ENCODE measurements at places on chromosomes 2 and 18.
A peak's percentile ranks its signal among the peaks of the same experiment; 100 is the strongest.

- DNase-seq = no peak
These were observed 71.7 kb upstream of the RBMS1 start for GRCh38 chr2:160565099-160565845.

GRCh38 chr2:74554820-74555531 is 456 bp downstream of the DOK1 start:
- no peak for DNase-seq

GRCh38 chr2:201984800-201985525 is 48.7 kb upstream of the FZD7 start:
- DNase-seq = no peak

DNA sequence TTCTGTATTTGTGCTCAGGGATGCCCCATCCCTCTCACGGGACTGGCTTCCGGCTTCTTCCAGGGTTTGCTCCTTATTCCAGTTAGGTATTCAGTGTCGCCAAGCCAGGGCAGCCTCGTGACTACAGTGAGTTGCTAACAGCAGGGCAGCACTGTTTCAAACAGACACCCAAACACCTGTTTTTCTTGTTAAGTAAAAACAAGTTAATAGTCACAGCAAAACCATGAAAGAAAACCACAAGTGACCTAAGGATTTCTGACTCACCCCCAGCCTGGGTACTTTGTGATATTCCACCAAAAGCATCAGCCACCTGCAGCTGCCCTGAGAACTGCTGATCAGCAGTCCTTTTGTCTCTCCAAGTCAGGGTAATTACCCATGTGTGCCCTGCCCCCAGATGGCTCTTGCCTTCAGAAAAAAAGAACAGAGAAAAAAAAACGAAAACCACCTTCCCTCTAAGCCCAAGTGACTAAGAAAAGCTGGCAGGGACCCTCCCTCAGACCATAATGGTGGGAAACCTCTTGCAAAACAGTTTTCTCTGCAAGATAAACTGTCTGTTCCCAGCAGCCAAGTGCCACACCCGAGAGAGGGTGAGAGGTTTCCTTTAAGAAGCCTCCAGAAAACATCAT is 178.2 kb downstream of the ANAPC1 start:
- no peak for DNase-seq

GRCh38 chr2:44779793-44780192 is 161.7 kb upstream of the SIX3 start:
- no peak for DNase-seq

- no peak for DNase-seq
These were observed 14.3 kb downstream of the PAX3 start for GRCh38 chr2:222284466-222284865.

- DNase-seq = no peak
These were observed 71.1 kb downstream of the ANKRD44 start for GRCh38 chr2:197239434-197239833.

- DNase-seq = no peak
These were observed 509 bp upstream of the CYS1 start for GRCh38 chr2:10080536-10081304.

DNA sequence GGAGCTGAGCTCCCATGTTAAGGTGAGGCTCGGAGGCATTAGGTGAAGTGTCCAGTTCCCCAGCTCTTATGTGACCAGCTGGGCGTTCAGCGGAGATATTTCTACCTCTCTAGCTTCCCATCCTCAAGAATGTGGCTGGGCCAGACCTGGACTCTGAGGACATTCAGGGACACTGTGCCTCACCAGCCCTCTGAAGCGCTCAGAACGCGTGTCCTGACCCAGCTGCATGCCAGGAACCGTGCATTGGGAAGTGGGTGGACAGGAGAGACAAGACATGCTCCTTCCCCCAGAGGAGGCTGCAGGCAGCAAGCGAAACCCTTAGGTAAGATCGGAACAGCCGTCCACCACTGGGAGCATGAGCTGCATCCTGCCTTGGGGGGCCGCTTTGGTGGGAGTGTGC is 38.0 kb upstream of the GPAT2 start:
- DNase-seq = no peak

DNA sequence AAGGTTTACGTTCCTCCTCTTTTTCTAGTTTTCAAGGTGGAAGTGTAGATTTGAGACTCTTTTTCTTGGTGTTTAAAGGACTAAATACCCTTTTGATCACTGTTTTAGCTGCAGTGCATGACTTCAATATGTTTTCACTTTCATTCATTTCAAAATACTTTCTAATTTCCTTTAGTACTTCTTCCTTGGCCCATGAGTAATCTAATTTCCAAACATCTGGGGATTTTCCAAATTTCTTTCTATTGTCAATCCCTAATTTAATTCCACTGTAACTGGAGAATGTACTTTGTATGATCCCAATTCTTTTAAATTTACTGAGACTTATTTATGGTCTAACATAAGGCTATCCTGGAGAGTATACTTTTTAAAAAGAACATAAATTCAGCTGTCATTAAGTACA is 3.8 kb upstream of the RHBDD1 start:
- DNase-seq = no peak

- no peak for DNase-seq
These were observed 269.3 kb upstream of the NCKAP5 start for GRCh38 chr2:133837441-133838094.

DNA sequence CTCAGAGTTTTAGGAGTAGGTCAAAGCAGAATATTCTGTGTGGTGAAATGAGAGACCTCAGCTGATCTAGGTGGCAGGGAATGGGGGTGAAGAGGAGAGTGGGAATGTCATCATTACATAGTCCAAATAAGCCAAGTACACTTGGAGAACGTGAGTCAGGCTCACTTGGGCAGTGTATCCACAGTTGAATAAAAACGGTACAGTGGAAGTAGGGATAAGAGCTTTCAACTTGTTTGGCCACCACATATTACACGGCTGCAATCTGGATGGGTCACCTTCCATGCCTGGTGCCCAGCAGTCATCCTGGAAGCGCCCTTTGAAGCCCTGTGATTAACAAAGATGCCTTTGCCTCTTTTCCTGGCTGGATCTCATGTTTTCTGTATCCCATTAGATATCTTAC is 28.6 kb downstream of the MIB1 start:
- no peak for DNase-seq

- no peak for DNase-seq
These were observed 94.7 kb downstream of the ANKRD44 start for GRCh38 chr2:197215748-197216360.

DNA sequence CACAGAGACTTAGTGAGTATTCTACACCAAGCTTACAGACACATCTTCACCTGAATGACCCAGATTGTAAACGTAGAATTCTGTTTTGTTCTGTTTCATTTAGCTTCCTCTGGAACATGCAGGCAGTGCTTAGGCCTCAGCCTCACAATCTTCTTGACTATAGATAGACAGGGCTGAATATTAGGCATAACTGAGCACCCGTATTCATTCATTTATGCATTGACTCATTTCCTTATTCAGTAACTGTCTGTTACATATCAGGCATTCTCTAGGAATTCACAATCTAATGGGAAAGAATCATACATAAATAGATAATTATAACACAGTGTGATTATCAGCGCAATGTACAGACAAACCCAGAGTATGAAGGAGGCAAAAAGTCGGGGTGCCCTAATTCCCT is 124.9 kb upstream of the ETAA1 start:
- no peak for DNase-seq

DNA sequence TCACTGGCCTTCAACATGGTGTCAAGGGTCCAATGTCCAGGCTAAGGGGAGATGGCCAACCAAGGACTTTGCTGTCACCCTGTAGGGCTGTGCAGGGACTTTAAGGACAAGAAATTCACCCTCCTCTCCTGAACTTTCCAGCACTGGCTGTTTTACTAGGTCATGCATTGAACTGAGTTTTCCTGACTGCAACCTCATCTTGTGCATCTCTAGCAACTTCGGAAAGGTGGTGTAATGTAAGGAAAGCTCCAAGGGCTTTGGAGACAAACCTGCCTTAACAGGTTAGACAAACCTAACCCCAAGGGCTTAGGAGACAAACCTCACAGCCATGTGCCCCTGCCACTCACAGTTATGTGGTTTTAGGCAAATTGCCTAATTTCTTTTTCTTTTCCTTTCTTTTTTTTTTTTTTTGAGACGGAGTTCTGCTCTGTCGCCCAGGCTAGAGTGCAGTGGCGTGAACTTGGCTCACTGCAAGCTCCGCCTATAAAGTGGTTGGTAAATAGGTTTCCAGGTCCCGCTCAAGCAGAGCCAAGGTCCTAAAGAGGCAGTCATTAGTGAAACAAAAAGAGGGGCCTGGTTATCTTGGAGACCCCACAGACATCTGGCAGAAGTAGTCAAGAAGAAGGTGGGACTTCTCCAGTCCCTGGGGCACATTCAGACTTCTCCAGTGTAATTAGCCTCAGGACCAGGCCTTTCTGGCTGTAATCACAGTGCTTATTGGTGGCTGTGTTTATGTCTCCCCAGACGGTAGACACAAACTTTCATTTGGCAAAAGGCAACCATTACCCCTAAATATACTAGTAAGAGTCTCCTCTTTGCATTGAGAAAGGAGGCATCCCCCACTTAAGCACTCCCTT is 37.6 kb upstream of the PMAIP1 start:
- no peak for DNase-seq

GRCh38 chr2:71832844-71833243 is 314.8 kb downstream of the CYP26B1 start:
- DNase-seq = no peak

DNA sequence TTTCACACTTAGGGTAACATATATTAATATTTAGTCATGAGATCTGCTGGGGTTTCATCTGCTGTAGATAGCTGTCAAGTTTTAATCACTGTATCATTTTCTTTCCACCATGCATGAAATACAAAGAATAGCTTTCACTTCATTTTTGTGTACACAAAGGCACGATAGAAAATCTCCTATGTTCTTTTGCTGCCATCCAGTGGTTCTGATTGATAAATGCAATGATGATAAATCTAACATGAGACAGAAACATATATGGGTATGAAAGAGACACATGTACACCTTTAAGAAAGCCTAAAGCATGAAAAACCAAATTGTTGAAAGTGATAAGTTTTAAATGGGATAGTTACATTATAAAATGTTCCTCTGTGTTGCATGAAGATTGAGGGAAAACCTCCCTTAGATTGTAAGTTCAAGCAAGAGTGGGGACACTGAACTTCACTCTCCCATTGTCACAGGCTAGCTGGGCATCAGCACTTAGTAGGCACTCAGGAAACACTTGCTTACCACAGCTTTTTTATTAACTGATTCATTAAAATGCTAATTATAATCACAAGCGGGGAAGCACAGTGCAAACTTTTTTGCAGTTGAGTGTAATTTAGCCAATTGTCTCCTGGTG is 31.2 kb downstream of the C1D start:
- DNase-seq = no peak

GRCh38 chr2:62744603-62745002 is 39.1 kb downstream of the EHBP1 start:
- DNase-seq = no peak

- DNase-seq = no peak
These were observed 42.4 kb downstream of the CYB5A start for GRCh38 chr18:74249181-74249968.

GRCh38 chr2:74756356-74756890 is 77.5 kb upstream of the HK2 start:
- no peak for DNase-seq

GRCh38 chr2:64989126-64989981 is at the start of gene SLC1A4:
Gene SLC1A4, plus strand, starts transcription at chr2:64989399. Its CDS starts 245 bp downstream, at chr2:64989644.
- DNase-seq = peak; percentile 67

DNA sequence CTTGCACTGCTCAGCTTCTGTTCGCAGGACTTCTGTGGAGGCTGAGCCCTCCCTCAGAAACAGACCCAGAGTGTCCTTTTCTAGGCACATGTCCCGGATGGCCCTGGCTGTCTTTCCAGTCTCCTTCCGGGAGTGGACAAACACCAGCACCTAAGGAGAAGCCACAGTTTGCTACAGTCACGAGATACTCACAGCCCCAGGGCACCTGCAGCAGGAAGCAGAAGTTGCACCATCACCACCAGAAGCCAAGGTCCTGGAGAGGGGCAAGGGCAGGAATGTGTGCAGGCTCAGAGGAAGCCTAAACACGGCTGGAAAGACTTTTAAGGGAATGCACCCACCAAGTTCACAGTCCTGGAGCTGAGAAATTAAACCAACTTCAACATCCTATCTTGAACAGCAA is 13.6 kb downstream of the SNRNP200 start:
- no peak for DNase-seq

DNA sequence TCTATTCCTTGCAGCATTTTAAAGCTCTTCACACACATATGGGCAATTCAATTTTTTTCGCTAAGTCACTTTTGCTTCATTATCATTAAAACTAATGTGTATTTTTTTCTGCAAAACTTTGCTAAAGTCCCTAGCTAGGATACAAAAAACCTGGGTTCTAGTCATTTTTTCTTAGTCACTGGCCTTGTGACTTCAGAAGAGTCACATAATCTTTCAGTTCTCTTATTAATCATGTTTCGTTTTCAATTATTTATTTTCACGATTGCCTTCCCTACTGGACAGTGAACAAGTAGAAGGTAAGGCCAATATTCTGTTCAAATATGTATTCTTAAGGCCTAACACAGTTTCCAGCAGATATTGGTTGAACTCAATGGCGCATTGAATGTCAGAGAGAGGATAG is 60.9 kb upstream of the CYRIA start:
- DNase-seq = no peak

GRCh38 chr2:237207646-237208045 is 122.0 kb downstream of the COPS8 start:
- no peak for DNase-seq

GRCh38 chr2:52340171-52340570 is 1308.2 kb upstream of the NRXN1 start:
- DNase-seq = no peak

DNA sequence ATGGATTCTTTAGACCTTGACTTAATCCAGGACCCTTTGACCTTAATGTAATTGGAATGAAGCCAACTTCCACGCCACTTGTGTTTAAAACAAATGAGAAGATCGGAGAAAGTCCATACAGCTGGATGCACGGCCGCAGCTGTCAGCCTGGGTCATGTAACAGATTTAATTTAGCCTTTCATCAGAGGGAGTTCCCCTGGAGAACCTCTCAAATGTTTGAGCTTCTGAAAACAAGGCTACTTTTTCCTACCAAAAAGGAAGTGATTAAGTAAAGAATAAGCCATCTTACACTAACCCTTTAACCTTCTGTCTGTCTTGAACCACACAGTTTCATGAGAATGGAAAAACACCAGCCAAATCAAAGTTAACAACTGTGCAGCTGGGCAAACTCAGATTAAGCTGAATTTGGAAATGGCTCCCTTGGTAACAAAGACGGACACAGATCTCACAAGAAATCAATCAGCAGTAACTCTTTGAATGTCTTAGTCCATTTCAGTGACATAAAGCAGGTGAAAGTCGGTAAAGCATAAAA is 103.6 kb downstream of the DOCK10 start:
- no peak for DNase-seq

GRCh38 chr18:74493689-74494088 is 2.5 kb upstream of the CNDP2 start:
- peak; percentile 29 for DNase-seq

- DNase-seq = no peak
These were observed 97.6 kb downstream of the C1D start for GRCh38 chr2:67965246-67965645.

Measured in stimulated activated CD8-positive, alpha-beta memory T cell treated with anti-CD3 and anti-CD28 coated beads, Interleukin-7, amount 100 ng/mL, for 1 hour (primary cell).